HL-60 (cell line): ENCODE measurements at places on chromosomes 12 and 14.

- no peak for DNase-seq
Measured at GRCh38 chr14:59245809-59246295, 57.4 kb downstream of the DAAM1 start.

DNA sequence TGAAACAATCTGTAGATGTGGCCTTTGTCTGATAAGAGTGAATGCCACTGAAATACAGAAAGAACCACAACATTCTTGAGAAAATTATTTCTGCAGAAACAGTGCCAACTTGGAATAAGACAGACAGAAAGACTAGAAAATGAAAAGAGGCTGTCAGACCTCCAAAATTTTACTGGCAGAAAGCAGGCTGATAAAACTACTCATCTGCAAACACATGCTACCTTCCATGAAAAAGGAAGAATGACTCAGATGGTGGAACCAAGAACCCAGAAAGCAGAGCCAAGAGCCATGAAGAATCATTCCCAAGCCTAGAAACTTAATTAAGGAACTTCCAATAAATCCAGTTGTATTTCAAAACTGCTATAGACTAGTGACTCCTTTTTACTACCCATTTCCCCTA is 31.9 kb upstream of the OSBPL8 start:
- no peak for DNase-seq

GRCh38 chr14:35985474-35986218 is 159.5 kb downstream of the BRMS1L start:
- DNase-seq = no peak

DNA sequence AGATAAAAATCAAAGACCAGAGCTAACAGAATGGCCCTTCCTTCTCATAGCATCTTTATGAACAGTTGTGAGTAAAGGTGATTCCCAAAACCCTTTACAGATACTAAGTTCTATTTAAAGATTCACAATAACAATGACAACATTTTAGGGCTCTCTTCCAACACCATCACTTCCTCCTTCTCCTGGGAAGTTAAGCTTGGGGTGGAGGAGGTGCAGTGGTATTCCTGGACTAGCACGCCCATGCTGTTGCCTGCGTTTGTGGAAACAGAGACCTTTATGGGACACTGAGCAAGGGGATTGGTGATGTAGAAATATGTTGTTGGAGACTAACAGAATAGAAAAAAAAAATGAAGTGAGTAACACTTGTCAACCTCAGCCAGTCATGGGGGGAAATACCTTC is 22.5 kb downstream of the SYNE2 start:
- no peak for DNase-seq

DNA sequence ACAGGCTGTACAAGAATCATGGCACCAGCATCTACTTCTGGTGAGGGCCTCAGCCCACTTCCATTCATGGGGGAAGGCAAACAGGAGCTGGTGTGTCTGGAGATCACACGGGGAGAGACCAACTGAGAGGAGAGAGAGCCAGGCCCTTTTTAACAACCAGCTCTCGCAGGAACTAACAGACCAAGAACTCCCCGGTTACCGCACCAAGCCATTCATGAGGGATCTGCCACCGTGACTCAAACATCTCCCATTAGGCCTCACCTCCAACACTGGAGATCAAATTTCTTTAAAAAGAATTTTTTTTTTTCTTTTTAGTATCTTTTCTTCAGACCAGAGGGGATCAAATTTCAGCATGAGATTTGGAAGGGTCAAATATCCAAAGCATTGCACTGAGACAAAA is 16.7 kb upstream of the AQP2 start:
- DNase-seq = no peak

DNA sequence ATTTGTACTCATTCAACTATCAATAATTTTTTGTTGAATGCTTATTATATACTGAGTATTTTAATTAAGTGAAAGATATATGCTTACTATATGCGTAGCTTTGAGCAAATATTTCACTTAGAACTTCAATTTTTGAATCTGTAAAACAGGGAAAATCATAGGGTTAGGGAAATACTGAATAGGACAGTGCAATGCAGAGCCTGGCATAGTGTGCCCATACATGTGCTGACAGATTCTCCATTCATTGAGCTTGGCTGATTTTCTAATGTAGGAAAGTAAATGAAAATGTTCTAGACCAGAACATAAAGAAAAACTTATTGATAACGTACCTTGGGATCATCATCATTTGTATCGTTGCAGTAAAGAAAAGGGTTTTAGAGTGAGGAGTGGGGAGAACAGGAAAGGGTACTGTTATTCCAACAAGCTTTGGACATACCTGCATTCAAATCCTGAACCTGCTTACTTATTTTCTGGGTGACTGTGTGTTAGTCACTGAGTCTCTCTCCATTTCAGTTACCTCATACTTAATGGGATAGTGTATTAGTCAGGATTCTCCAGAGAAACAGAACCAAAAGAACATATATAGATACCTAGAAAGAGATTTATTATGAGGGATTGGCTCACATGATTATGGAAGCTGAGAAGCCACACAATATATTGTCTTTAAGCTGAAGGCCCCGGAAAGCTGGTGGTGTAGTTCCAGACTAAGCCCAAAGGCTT is 436.4 kb downstream of the ADAMTS20 start:
- DNase-seq = no peak

DNA sequence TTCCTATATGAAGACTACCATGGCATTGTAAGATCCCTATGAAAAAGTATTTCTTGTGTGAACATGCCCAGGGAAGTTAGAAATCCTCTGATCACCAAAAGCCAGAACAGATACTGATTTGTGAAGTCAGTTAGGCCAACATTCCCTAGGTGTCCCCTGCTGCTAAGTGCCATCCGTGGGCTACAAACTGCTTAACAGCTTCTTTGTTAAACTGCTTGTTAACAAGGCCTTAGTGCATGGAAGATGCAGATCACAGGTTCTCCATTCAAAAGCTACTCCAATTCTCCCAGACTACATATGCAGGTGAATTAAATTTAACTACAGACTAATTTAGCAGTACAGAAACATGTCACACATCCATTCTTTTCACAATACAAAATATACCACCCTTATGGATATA is 108.2 kb downstream of the PRICKLE1 start:
- DNase-seq = no peak

DNA sequence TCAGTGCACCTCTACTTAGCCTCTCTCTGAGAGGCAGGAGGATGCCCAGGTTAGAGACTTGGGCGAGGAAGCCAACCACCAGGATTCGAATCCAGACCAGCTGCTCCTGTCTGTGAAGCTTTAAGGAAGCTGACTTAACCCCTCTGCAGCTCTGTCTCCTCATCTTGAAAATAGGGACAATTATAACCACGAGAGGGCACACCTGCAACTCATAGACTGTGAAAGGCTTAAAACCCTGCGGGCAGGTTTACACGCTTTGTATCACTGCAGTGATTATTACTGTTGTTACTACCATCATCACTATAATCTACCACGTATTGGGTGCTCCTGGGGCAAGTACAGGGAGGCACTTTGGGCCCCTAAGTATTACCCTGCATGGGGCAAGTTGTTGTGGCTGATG is 379.8 kb downstream of the VRK1 start:
- DNase-seq = peak; percentile 2

GRCh38 chr12:127873306-127873705 is 393.7 kb upstream of the TMEM132C start:
- no peak for DNase-seq

DNA sequence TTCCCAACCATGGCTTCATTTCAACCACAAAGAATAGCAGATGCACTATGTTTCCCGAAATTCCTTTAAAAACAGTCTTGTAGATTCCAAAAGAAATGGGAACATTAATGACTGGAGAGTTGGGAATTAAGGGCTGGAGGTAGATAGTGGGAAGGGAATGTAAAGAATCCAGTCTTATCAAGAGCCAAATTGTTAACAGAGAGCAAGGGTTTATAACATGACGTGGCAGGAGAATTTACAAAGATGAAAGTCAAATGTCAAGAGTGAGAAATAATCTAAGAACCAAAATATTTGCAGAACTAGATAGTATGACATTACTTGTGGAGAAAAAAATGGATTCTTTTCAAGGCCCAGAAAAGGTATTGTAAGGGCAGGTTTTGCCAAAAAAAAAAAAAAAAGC is 200.9 kb downstream of the GRIN2B start:
- no peak for DNase-seq

DNA sequence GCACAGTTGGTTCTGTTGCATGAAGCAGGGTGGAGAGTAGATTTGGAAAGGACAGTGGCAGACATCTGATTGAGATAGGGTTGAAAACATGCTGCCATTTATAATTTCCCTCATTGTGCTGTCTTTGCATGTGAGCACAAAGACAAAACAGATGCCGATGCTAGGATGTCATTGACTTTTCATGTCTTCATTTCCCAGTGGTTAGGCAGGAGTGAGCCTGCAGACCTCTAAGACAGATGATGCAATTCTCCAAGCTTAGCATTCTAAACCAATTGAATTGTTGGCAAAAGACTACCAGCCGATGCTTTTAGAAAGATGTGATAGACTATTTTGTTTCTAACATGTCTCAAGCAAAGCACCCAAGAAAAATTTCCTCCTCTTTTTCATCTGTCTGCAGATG is 37.1 kb upstream of the PELI2 start:
- DNase-seq = no peak
